T-helper 2 cell treated with Interferon-gamma antibody and Interleukin-4, amounts not matched to agents 5 μg/mL and 100 μg/mL, for 36 hours (primary cell): ENCODE measurements at places on chromosomes 1 and 21.

DNA sequence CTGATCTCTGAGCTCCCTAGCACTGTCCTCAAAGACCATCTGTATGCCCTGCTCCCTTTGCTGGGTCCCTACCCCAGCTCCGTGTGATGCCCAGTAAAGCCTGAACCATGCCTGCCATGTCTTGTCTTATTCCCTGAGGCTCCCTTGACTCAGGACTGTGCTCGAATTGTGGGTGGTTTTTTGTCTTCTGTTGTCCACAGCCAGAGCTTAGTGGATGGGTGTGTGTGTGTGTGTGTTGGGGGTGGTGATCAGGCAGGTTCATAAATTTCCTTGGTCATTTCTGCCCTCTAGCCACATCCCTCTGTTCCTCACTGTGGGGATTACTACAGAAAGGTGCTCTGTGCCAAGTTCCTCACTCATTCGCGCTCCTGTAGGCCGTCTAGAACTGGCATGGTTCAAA is 5.7 kb downstream of the GSTM5 start:
- no peak for DNase-seq

GRCh38 chr1:197307551-197307950 is 39.5 kb downstream of the CRB1 start:
- no peak for DNase-seq

- DNase-seq, result no peak
These were observed 1.8 kb upstream of the PGLYRP4 start for GRCh38 chr1:153350321-153350957.

GRCh38 chr1:210340311-210340710 is 11.6 kb downstream of the HHAT start:
- no peak for DNase-seq

DNA sequence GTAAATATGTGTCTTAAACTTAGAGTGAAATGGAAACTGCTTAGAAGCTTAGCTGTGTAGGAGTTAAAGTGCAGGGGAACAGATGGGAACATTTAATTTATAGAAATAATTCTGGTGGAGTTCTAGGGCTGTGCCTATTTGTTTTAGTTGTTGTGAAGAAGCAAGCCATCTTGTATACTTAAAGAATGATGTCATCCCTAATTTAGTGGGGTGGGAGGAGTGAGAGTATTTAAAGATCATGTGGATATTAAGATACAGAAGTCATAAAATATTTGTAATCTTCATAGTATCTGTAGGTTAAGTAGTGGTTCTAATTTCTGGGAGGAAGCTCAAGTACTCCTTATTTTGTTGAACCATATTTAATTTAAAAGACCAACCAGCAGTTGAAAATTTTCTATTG is 41.5 kb downstream of the BACH1 start:
- DNase-seq, result no peak

DNA sequence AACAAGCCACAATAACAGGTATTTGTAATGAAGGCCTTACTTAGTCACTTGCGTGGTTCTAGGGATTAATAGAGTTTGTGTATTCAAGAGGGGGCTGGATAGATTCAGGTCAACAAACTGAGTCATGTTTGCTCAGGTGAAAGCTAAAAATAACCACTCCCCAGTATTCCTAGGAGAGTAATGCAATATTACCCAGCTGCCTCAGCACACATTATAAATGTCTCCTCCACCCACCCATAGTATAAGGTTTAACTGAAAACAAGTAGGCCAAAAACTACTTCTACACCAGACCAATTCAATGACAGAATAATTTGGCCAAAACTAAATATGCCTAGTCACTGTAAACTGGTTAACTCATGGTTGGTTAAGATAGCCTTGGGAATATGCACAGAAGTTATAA is 34.4 kb downstream of the WLS start:
- no peak for DNase-seq

- no peak for DNase-seq
These were observed 154.4 kb downstream of the NR5A2 start for GRCh38 chr1:200181861-200182260.

DNA sequence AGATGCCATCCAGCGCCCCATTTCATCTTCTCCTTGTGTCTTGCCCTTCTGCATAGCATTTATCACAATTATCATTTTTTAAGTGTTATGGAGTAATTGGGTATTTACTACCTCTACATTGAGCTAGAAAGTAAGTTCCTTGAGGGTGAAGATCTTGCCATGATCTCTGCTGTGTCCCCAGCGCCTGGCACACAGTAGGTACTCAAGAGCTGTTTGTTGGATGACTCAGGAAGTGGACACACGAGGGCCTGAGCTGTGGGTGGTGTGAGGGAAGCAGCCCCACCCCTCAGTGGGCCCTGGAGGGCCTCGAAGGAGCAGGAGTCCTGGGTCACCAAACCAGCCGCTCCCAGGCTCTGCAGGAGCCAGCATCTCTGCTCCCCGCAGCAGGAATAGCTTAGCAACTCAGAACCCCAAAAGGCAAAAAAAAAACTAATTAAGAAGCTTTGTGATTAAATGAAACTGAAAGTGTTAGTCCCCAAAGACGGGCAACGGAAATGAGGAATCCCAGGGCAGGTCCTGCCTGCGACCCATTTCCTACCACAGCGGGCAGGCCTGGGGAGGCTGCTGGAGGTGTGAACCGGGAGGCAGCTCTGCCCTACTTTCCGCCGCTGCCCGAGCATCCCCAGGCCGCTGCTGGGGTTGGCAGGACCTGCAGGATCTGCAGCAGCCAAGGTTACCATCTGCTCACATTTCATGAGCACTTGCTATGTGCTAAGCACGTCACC is 87.7 kb downstream of the LACTBL1 start:
- DNase-seq, result no peak

DNA sequence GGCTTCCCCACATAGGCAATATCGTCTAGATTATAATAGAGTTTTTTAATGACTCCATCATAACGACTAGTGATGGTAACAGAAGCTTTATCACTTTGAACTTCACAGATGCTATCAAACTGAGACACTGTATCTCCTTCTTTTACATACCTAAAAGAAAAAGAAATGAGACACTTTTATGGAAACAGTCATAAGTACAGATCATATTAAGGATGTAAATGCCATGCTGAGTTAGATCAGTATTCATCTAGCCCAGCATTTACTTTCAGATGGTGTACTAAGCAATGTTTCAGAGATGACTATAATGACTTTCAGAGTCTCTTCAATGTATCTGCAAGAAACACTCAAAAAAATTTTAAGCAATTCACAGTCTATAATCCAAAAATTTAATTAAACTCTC is 18.9 kb downstream of the DBT start:
- no peak for DNase-seq

- no peak for DNase-seq
These were observed 14.2 kb downstream of the COL18A1 start for GRCh38 chr21:45419162-45419561.

- DNase-seq, result no peak
These were observed 102.0 kb upstream of the COA6 start for GRCh38 chr1:234271243-234271606.

- no peak for DNase-seq
These were observed 241.9 kb downstream of the DSCAM start for GRCh38 chr21:40605094-40605493.

GRCh38 chr1:185166106-185166505 is 9.1 kb downstream of the SWT1 start:
- no peak for DNase-seq

GRCh38 chr21:31914472-31914871 is 41.7 kb downstream of the HUNK start:
- DNase-seq, result no peak

GRCh38 chr1:177566495-177566894 is 395.7 kb downstream of the BRINP2 start:
- no peak for DNase-seq

DNA sequence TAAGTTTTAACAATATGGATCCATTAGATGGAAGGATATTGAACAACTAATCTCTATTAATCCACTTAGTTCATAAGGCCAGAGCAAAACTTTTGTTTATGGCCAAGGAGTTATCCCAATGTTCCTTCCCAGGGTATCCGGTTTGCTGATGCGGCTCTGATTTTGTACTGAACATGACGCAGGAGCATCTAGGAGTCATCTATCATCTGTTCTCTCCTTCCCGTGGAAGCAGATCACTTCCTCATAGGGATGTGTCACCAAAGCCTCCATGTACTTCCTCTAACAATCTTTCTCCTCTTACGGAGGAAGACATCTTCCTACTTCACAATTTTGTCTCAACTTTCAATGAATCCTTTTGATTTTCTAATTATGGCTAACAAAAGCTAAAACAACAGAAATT is 206.6 kb downstream of the APP start:
- no peak for DNase-seq

DNA sequence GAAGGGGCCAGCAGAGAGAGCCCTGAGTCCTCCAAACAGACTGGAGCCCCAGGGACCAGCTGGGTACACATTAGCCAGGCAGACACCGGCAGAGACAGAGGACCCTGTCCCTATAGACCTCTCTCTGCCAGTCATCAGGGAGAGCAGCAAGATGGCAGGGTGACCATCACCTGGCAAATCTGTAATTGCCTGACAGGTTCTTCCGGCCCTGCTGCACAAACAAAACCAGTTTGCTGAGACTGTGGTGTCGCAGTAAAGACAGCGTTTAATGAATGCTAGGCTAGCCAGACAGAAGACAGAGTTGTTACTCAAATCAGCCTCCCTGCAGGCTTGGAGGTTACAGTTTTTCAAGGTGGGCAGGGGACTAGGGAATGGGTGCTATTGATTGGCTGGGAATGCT is 618.9 kb downstream of the NPHP4 start:
- no peak for DNase-seq

DNA sequence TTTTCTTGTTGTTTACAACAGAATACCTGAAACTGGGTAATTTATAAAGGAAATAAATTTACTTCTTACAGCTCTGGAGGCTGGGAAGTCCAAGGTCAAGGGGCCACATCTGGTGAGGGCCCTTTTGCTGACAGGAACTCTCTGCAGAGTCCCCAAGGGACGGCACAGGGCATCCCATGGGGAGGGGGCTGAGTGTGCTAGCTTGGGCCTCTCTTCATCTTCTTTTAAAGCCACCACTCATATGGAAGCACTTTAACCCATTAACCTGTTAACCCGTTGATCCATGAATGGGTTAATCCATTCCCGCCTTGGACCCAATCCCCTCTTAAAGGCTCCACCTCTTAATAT is 76.3 kb downstream of the OBSCN start:
- no peak for DNase-seq

DNA sequence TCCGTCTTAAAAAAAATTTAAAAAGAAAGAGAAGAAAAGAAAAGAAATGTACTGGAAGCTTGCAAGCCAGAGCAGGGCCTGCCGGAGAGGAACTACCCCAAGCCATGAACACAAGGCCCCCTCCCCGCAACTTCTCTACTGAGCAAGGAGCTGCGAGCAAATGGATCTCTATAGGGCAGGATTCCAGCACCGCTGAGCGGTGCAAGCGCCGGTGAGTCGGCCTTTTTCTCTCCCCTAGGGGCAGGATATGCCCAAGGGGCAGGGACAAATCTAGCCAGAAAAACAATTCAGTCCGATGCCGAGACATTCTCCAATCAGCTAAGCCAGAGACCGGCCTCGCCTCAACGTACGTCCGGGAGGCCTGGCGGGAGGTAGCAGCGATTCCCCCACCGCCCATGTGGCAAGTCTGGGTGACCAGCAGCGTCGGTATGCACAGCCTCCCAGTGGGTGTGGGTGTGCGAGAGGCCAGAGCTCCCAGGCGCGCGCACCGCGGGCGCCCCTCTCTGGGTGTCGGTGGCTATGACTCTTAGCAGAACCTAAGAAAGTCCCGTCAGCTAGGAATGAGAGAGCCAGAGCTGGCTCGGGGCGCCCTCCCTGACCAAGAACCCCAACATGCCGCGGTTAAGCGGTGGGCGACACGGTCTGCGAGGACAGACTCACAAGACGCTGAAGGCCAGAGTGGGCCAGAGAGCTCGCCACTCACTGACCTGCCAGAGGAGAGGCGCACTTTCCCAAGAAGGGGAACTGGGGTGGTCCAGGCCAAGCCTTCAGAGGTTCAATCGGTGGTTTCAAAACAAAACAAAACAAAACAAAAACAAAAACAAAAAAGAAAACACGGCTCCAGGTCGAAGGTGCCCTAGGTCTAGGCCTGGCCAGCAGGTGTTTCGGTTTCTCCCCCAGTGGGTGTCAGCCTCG is 1.9 kb downstream of the CSMD2 start:
- DNase-seq, result peak; percentile 23

DNA sequence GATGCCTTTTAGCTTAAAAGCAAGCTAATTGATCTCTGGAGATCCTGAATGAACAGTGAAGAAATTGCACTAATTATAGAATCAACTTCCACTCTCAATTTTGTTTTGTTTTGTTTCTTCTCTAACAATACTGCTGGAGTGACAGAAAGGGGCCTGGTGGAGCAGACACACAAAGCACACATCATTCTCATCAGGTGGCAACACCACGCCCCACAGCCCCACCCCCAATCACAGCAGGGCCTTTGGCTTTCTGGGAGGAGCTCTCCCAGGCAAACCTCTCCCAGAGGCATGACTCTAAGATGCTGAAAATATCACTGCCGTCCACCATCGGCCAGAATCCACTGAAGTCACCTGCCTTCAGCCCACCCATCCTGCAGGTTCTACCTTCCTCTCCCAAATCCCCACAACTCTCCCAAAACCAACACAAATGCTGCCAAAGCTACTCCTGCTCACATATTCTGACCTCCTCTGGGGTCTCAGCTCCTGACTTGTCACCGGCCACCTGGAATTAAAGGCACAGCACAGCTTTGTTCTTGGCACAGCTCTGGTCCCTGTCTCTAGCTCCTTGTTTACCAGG is 120.7 kb downstream of the GRIK3 start:
- no peak for DNase-seq

DNA sequence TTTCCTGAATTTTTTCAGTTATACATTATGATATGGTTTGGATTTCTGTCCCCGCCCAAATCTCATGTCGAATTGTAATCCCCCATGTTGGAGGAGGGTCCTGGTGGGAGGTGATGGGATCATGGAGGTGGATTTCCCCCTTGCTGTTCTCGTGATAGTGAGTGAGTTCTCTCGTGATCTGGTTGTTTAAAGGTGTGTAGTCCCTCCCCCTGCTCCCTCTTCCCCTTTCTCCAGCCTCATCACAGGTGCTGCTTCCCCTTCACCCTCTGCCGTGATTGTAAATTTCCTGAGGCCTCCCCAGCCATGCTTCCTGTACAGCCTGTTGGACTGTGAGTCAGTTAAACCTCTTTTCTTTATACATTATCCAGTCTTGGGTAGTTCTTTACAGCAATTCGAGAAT is 93.2 kb upstream of the HNRNPU start:
- no peak for DNase-seq

GRCh38 chr1:230922620-230923019 is 54.3 kb upstream of the C1orf198 start:
- DNase-seq, result no peak

DNA sequence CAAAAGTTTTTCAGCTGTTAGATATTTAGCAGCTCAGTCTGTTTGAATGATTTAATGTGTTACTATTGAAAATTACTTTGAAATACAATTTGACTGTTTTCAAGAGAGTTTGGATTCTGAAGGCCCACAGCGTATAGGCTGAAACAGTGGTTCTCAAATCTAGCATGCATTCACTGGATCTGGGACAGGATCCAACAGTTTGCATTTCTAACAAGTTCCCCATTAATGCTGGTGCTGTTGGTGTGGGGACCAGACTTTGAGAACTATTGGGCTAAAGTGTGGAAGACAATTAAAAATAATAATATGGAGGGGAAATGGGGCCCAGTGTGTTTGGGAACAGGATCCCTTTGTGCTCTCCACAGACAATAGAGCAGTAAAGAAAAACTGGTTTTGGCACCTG is 31.9 kb downstream of the ITSN1 start:
- DNase-seq, result no peak

- no peak for DNase-seq
These were observed at the start of gene ANKRD45 for GRCh38 chr1:173669491-173669941. ANKRD45 (minus strand) TSS chr1:173669851; CDS start chr1:173659418, 10,433 bp downstream.

- peak; percentile 46 for DNase-seq
These were observed 572 bp upstream of the SRSF10 start for GRCh38 chr1:23980728-23981070.
